CD4-positive, alpha-beta T cell treated with Interleukin-6 at 100 ng/mL for 8 hours (primary cell): ENCODE measurements at places on chromosomes 12 and 14.

GRCh38 chr12:49961111-49961922 lies at the start of gene AQP5:
TSS of gene AQP5 (plus strand) at chr12:49961872. CDS start at chr12:49962018, 146 bp downstream.
- no peak for DNase-seq

- no peak for DNase-seq
Measured at GRCh38 chr12:16881986-16882570, 276.1 kb upstream of the LMO3 start.

DNA sequence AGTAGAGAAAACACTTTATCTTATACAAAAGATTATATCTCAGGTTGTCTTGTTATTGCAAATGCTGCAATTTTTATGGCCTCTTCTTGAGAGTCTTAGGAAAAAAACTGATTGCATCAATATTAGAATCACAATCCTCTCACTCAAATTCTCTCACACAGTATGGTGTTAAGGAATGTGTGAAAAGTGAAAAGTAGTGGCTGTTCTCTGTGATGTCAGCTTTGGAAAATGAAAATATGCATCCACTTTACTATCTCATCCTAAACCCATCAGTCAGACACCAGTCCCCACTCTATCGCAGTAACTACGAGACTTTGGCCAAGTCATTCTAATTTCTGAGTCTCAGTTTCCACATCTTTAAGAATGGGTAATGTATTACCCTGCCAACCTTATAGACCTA lies 32.6 kb upstream of the NTF3 start:
- DNase-seq = no peak

- DNase-seq = no peak
Measured at GRCh38 chr12:121874071-121874470, 14.5 kb upstream of the PSMD9 start.

DNA sequence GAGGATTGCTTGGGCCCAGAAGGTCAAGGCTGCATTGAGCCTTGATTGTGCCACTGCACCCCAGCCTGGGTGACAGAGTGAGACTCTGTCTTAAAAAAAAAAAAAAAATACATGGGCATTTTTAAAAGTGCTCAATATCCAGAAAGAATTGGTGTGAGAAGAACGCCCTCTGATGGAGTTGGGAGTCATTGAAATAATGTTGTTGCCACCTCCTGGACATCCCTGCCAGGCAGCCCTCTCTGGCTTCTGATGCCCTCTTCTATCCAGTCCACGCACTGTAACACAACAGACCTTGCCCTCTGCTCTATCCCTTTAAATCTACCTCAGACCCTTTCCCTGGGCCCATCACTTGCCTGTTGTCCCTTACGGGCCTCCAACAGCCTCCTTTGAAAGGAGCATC lies 4.9 kb downstream of the PTGDR start:
- DNase-seq = peak; percentile 30

GRCh38 chr14:77124345-77125280 lies 17.0 kb downstream of the ZDHHC22 start:
- DNase-seq = peak; percentile 67

GRCh38 chr12:31796270-31796951 lies 67.6 kb upstream of the AMN1 start:
- no peak for DNase-seq

DNA sequence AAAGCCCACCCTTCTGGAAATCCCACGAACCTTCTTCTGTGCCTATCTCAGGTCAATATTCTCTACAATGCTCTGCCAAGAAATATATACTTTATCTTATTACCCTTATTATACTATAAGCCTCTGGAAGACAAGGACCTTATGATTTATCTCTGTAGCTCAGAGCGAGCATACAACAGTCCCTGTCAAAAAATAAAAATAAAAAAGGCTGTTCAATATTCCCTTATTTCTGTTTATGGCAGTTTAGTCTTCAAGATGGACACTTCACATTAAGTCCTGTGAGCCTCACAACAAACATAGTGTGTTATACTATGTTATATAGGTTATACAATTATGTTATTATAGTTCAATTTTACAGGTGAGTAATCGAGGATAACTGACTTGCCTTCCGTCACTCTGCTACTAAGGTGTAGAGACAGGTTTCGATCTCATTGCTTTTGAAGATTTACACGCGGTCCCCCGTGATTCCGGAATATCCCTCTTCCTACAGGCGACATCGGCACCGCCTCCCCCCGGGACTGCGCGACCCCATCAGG lies 562 bp downstream of the EAPP start:
- DNase-seq = no peak

DNA sequence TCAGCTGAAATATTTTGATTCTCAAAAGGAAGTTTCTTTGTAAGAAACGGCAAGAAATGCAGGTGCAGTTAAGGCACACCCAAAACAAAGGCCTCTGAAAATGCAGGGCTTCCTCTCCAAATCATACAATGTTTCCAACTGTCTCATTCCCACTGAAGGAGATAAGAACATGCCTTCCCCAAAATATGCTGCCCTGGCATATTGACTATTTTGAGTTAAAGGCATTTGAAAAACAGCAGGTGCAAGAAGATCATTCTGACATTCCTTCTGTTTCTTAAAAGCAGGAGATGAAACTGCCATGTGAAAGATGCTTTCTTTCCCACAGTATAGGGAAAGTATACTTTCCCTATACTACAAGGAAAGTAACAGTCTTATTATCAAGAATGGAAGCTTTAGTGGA lies 33.4 kb upstream of the VASH1 start:
- no peak for DNase-seq

DNA sequence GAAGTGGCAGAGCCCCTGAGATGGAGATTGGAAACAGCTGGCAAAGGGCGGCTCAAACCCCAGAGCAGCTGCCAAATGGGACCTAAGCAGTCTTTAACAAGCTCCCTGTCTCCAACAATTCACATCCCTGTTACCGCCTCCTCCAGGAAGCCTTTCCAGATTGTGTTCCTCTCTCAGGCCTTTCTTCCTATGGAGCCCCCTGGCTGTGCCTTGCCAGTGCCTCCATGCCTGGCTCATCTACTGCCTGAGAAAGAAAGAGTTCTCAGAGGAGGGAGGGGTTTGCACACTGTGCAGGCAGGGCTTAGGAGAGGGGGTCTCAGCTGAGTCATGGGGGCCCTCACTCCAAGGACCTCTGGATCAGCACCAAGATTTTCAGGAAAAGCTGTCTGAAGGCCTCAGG lies 8.8 kb upstream of the KRT74 start:
- no peak for DNase-seq

DNA sequence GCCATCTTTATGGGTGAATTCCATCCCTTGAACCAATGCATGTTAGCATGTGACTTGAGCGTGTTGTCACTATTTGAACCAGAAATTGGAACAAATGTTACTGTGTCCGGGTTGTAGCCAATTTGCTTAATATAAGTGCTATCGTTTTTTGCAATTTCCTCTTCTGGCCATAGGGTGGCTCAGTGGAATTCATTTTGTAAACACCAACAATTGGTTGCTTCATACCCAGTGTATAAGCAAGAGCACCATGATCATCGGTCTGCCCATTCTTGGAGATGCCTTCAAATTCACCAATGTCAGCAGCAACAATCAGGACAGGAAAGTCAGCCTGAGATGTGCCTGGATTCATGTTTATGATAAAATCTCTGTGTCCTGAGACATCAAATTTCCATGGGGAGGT lies 5.0 kb upstream of the NEDD1 start:
- no peak for DNase-seq

DNA sequence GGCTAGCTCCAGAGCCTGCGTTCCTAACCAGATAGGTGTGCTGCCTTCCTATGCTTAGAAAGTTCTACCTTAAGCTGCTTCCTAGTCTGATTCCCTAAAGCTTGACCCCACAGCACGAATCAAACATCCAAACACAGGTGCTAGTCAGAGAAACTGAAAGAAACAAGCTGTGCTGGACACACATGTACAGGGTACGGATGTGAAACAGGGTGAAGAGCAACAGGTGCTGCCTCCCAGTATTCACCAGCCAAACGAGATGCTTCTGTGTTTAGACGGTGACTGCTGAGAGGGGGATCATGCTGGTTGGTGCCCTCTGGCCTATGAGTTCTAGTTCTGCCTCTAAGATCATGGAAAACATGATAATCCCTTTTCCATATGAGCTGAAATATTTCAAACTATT lies 105.3 kb downstream of the GRIP1 start:
- DNase-seq = no peak

DNA sequence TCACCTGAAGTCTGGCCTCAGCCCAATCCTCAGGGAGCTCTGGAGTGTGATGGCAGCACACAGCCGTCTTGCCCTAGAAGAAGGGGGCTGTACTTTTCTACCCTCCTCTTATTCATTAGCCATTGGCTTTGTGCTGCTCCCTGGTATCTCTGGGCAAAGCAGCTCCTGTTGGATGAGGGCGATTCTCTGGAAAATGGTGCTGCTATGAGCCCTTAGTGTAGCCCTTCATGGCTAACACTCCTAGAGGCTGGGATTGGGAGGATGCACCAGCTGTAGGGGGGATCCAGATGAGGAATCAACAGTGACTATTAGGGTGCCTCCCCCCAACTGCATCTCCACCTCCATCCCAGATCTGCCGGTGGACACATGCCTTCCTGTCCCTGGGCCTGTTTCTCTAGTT lies 32.6 kb downstream of the RPH3A start:
- no peak for DNase-seq

DNA sequence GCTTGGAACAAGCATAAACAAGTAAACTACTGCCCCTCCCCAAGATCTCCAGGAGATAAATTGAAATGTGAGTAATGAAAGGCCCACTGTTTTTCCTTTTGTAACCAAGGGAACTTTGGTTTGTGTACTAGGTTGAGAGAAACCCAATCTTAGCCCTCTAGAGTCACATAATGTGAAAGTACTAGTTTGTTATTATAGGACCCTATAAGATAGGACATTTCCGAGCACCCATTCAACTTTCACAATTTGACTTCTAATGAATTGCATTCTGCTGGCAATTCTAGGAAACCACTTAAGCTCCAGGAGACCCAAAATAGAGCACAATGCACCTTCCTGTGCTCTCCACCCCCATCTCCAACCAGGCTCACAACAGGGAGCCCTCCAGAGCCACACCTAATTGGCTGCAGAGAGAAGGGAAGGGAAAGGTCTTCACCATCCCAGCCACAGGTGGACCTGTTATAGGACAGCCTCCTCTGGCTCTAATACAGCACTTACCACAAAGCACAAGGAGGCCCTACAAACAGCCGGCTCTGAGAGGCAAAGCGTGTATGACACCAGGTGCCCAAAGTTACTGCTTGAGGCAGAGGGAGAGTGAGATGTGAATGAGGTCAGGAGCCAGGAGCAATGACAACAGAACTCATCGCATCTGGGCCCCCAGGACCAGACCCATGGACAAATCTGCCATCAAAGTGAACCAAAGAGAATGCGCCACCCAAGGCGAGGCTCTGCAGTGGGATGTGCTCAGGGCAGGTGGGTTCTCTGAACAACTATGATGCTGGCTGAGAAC lies 163.3 kb upstream of the NTF3 start:
- DNase-seq = no peak

DNA sequence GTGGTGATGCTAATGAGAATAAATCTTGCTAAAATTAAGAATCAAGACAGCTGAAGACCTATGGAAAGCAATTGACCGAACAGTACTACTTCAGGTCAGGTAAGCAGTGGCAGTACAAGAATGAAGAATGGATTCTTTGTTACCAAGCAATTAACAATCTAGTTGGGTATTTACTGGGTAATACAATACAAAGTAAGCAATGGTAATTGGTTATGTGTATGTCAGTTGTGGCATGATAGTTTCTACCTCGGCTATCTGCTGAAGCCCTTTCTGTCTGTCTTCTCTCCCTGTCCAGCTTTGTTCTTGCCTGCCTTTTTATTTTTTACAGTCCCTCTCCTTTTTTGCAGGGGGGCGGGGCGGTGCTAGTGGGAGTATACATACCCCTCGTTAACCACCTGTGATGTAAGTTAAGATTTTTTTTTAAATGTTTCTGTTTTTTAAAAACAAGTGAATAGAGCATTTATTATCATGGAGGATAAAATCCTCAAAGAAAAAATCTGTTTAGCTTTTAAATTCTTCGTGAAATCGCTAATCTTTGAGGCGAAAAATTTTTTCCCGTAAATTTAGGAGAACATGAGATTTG lies 75.9 kb downstream of the RCOR1 start:
- no peak for DNase-seq

DNA sequence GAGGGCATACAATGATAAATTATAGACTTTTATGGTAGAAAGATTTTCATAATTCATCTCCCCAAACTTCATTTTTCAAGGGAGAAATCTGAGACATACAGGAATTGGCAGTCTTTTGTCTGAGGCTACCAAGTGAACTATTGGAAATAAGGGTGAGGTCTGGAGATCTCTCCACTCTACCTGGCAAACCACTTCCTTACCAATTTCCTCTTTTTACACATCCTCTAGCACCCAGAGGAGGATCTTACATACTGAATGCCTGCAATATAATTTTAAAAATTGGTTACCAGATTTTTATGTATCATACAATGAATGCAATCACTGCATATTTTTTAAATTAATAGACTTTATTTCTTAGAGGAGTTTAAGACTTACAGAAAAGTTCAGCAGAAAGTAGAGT lies 6.6 kb downstream of the PDE6H start:
- DNase-seq = no peak

- no peak for DNase-seq
Measured at GRCh38 chr14:22824711-22825359, 4.9 kb upstream of the MRPL52 start.

DNA sequence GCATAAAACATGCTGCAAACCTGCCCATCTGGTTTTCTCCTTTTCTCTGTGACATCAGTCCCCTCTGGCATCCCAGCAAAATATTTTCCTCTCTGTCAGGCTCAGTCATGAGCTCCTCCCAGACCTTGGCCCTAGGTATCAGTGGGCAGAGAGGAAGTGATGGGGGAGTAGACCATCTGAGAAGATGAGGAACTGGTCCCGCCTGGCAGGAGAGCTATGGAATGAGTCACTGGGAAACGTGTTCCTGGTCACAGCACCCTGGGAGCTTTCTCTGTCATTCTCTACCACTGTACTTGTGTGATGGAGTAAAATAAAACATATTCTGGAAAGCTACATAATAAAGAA lies 5.0 kb upstream of the SRSF9 start:
- no peak for DNase-seq

- no peak for DNase-seq
Measured at GRCh38 chr14:50775357-50775756, 55.6 kb downstream of the NIN start.

GRCh38 chr12:91685917-91686316 lies 459.7 kb downstream of the BTG1 start:
- no peak for DNase-seq

GRCh38 chr14:93943052-93943451 lies 15.9 kb downstream of the FAM181A start:
- no peak for DNase-seq
